ENCODE measurements at places on chromosomes 12 and 14.

GRCh38 chr12:86712425-86712843 lies 456.2 kb upstream of the MGAT4C start:
- H3K36me3 ChIP-seq: no peaks in the 10 kb centered on the region
- no peaks in the 10 kb centered on the region for H3K27me3 ChIP-seq
- no peak for DNase-seq
- H3K4me1 ChIP-seq: no peaks in the 10 kb centered on the region
- no peak overlapping the region for H3K4me3 ChIP-seq
- H3K27ac ChIP-seq: no peak overlapping the region

DNA sequence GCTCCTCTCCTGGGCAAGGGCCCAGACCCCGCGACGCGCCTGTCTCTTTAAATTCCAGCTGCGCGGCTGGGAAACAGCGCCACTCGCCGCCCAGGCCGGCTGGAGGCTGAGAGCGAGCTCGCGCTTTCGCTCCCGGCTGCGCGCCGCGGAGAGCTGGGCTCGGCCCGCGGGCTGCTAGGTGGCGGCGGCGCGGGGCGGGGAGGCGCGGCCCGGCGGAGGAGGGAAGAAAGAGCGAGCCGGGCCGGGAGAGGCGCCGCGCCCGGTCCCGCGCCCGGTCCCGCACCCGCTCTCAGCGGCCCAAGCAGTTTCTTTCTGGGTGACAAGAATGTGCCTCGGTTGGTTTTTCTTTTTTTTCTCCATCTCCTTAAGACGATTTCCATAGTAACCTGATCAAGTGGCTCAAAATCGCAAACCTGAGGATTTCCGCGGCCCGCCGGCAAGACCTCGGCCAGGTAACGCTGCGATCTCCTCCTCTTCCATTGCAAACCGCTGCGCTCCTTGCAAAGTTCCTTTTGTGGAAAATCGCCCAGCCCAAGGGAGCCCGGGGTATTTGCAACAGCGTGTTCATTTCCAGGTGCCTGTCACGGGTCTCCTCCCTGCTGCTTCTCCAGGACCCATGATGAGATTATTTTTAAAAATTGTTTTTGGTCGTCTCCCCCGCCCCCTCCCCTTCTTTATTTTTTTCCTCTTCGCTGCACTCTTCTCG lies 259.5 kb upstream of the E2F7 start:
- no peak overlapping the region for H3K4me3 ChIP-seq
- no peak overlapping the region for H3K27ac ChIP-seq
- peaks cover 7% of the 10 kb centered on the region for H3K27me3 ChIP-seq
- no peak for DNase-seq

GRCh38 chr12:57725851-57726150 lies 12.7 kb downstream of the AGAP2 start:
- H3K36me3 ChIP-seq: peaks cover 59% of the 10 kb centered on the region
- no peak for DNase-seq
- no peaks in the 10 kb centered on the region for H3K27me3 ChIP-seq
- no peak overlapping the region for H3K4me3 ChIP-seq
- no peak overlapping the region for H3K27ac ChIP-seq
- no peaks in the 10 kb centered on the region for H3K4me1 ChIP-seq

GRCh38 chr14:25103820-25104219 lies 53.9 kb upstream of the STXBP6 start:
- H3K4me1 ChIP-seq: no peaks in the 10 kb centered on the region
- no peak overlapping the region for H3K27ac ChIP-seq
- DNase-seq: no peak
- no peaks in the 10 kb centered on the region for H3K27me3 ChIP-seq
- H3K4me3 ChIP-seq: no peak overlapping the region

DNA sequence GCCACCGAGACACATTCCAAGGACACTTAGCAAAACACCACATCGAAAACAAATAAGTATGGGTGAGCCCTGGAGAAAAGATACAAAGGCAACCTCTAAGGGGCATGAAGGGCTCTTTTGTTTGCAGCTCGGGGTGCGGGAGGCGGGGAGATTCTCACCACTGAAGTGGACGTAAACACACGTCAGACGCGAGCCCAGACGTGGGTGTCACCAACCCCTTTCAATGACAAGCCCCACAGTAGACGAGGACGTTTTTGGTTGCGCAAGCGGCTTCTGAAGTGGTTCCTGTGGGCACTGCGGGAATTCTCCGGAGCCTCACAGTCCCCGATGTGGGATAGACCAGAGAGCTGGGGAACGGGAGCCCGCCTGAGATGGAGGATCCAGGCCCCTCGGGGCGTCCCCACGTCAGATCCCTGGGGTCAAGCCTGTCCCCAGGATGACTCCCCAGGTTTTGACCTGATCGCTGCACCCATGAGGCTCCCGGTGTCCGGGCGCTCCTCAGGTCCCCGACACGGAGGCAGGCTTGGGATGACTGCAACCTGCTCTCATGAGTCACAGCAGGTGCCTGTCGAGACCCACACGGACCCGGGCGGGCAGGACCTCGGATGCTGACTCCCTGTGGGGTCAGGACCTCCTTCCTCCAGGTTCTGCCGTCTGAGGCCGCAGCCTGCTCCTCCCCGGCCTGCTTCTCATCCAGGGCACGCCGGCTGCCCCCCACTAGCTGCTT lies 20.3 kb upstream of the ADGRD1 start:
- no peaks in the 10 kb centered on the region for H3K4me1 ChIP-seq
- no peak overlapping the region for H3K4me3 ChIP-seq
- no peak for DNase-seq
- H3K36me3 ChIP-seq: no peaks in the 10 kb centered on the region
- H3K27me3 ChIP-seq: no peaks in the 10 kb centered on the region

GRCh38 chr12:21379218-21379617 lies 6.5 kb downstream of the IAPP start:
- no peak for DNase-seq
- H3K4me1 ChIP-seq: no peaks in the 10 kb centered on the region
- no peak overlapping the region for H3K4me3 ChIP-seq
- no peaks in the 10 kb centered on the region for H3K27me3 ChIP-seq
- no peak overlapping the region for H3K27ac ChIP-seq
- no peaks in the 10 kb centered on the region for H3K36me3 ChIP-seq

- H3K4me3 ChIP-seq: no peak overlapping the region
- DNase-seq: no peak
- no peaks in the 10 kb centered on the region for H3K4me1 ChIP-seq
- no peaks in the 10 kb centered on the region for H3K36me3 ChIP-seq
- no peak overlapping the region for H3K27ac ChIP-seq
- no peaks in the 10 kb centered on the region for H3K27me3 ChIP-seq
Observed at GRCh38 chr14:70045844-70046535, 142.8 kb downstream of the SLC8A3 start.

- H3K27me3 ChIP-seq: no peaks in the 10 kb centered on the region
- no peaks in the 10 kb centered on the region for H3K36me3 ChIP-seq
- H3K27ac ChIP-seq: no peak overlapping the region
- no peak for DNase-seq
- no peak overlapping the region for H3K4me3 ChIP-seq
Observed at GRCh38 chr14:49954171-49954631, 61.3 kb downstream of the ARF6 start.

GRCh38 chr14:99793213-99794150 lies at the start of gene EML1:
EML1 (plus strand) TSS chr14:99793413; CDS start chr14:99793477, 64 bp downstream.
- no peak within 1 kb of the TSS for H3K27ac ChIP-seq
- H3K4me3 ChIP-seq: peak within 1 kb of the TSS; percentile 7
- H3K27me3 ChIP-seq: no peaks in the 10 kb centered on the region
- no peaks in the 10 kb centered on the region for H3K36me3 ChIP-seq
- DNase-seq: peak; percentile 45

GRCh38 chr12:117042171-117042842 lies 56.9 kb downstream of the TESC start:
- H3K4me3 ChIP-seq: no peak overlapping the region
- DNase-seq: no peak
- no peaks in the 10 kb centered on the region for H3K4me1 ChIP-seq
- H3K36me3 ChIP-seq: no peaks in the 10 kb centered on the region

- H3K4me3 ChIP-seq: no peak overlapping the region
- DNase-seq: no peak
- no peaks in the 10 kb centered on the region for H3K36me3 ChIP-seq
- no peaks in the 10 kb centered on the region for H3K4me1 ChIP-seq
Observed at GRCh38 chr14:29759521-29760340, 167.9 kb downstream of the PRKD1 start.

DNA sequence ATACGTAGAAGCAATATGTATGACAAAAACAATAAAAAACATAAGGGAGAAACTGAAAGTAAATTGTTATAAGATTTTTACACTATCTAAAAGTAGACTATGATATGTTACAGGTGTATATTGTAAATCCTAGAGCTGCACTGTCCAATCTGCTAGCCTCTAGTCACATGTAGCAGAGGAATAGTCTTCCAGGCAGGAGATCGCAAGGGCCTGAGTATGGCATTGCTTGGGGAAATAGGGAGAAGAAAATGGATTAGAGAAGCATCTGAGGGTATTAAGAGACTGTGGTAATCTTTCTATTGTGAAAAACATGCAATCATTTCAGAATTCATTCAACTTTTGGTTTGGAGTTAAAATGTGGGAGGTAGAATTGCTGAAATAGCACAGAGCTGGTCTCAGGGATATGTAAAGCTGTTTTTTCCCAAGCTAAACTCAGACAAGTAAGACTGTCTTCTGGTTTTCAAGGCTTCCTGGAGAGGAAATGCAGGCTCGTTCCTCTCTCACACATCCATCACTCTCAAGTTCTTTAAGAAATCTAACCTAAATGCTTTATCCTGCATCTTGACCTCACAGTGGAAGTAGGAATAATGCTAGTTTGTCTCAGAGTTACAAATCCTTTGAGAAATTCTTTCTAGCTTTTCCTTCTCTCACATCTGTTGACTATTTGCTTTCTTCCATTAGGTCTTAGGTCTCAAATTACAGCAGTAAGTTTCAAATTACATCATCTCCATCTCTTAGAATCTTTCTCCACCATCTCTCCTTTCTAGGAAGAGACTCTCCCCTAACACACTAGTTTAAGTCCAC lies 7.6 kb upstream of the CCDC184 start:
- DNase-seq: no peak
- no peak overlapping the region for H3K4me3 ChIP-seq
- no peak overlapping the region for H3K27ac ChIP-seq
- H3K27me3 ChIP-seq: no peaks in the 10 kb centered on the region
- H3K36me3 ChIP-seq: no peaks in the 10 kb centered on the region
- H3K4me1 ChIP-seq: no peaks in the 10 kb centered on the region

DNA sequence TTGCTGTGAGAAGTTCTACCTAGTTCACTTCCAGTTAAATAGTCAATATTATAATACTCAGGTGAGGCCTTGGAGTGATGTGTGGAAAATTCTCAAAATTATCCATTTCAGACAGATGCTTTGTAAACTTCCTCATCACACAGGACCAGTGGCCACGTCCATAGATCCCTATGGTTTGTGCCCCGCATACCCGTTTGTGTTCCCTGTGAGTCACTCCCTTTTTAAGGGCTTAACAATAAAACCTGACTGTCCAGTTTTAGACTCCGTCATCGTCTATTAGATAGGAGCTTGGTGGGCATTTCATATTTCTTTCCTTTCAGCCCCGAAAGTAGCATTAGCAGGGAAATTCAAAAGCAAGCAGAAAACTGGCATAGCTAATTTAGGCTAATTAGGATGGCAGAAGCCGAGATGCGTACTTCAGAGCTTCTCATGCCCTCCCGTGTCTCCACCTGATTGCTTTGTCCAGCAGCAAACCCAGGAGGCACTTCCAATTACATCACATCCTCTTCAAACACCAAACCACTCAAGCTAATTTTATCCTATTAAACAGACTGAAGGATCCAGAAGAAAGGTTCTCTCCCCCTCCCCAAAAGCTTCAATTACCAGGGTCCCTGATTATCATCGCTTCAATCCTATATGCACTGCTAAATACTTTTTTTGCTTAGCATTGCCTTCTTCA lies 186.6 kb upstream of the OTX2 start:
- H3K36me3 ChIP-seq: no peaks in the 10 kb centered on the region
- no peaks in the 10 kb centered on the region for H3K4me1 ChIP-seq
- no peak overlapping the region for H3K4me3 ChIP-seq
- no peak overlapping the region for H3K27ac ChIP-seq
- no peak for DNase-seq
- H3K27me3 ChIP-seq: no peaks in the 10 kb centered on the region

- no peaks in the 10 kb centered on the region for H3K36me3 ChIP-seq
- peaks cover 11% of the 10 kb centered on the region for H3K4me1 ChIP-seq
- DNase-seq: no peak
- no peaks in the 10 kb centered on the region for H3K27me3 ChIP-seq
Observed at GRCh38 chr12:47282206-47282605, 202.4 kb upstream of the AMIGO2 start.

DNA sequence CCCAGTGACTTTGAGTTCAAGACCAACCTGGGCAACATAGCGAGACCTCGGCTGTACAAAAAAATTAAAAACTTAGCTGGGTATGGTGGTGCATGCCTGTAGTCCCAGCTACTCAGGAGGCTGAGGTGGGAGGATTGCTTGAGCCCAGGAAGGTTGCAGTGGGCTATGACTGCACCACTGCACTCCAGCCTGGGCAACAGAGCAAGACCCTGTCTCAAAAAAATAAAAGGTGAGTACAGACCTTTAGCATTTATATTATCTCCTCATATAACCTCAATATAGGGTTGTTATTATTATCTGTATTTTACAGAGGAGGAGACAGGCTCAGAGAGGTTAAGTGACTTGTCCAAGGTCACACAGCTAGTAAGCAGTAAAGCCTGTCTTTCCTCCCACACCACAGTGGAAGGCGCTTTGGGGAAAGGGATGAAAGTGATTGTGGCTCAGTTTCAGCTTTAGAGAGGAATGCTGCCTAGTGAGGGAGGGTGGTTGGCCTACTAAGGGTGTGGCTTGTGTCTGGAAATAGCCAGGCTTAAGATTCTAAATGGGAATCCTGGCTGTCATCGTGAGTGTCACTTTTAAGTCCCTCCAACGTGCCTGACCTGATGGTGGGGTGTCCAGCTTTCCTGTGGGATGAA lies 7.2 kb downstream of the TPCN1 start:
- no peak for DNase-seq
- H3K36me3 ChIP-seq: peaks cover 25% of the 10 kb centered on the region

- no peak for DNase-seq
- no peaks in the 10 kb centered on the region for H3K27me3 ChIP-seq
- no peak overlapping the region for H3K27ac ChIP-seq
- H3K36me3 ChIP-seq: no peaks in the 10 kb centered on the region
Observed at GRCh38 chr14:87712396-87713090, 280.4 kb downstream of the GALC start.

- H3K36me3 ChIP-seq: no peaks in the 10 kb centered on the region
- H3K4me1 ChIP-seq: peaks cover 3% of the 10 kb centered on the region
- DNase-seq: no peak
- no peaks in the 10 kb centered on the region for H3K27me3 ChIP-seq
- H3K4me3 ChIP-seq: no peak overlapping the region
Observed at GRCh38 chr12:121454921-121455320, 55.0 kb downstream of the RNF34 start.
